ENCODE measurements at places on chromosomes 2 and 18.

DNA sequence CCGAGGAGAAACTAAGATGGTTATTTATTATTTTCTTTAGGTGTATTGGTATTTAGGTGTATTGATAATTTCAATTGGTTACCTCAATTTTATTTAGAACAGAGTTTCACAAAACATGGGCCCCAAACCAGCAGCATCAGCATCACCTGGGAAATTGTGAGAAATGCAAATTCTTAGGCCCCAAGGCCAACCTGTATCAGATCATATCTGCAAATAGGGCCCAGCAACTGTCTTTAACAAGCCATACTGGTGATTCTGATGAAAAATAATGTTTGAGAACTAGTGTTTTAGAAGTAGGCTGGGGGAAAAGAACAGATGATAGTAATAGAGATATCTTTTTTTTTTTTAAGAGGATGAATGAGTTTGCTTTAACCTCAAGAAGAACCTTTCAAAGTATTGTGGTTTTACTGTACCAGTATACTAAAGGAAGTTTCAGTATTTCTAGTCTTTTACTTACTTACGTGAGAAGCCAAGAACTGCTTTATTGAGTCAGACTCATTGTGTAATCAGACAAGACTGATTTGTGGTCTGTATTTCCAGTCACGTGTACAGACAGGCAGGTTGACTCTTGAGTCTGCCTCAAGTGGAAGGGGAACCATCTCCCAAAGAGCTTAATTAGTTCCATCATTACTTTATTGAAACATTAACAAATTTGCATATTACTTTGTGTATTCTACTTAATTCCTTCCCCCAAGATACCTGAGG, 60.4 kb upstream of the GAREM1 start:
- DNase-seq: no peak

DNA sequence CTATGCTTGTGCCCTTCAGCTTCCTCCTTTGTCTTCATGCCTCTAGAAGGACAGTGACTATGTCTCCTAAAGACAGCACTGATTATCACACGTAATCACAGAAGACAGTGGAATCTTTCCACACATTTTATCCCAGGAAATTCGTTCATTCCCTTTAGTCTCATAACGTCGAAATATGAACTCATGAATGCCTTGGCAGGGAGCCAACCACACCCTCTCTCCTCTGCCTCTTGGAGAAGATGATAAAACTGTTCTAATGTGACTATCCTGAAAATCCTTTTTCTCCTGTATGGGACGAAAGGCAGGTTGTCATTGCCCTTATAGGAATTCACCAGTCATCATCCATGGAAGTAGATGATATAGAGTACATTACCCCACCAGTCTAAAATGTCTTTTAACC, 726.6 kb upstream of the FANCL start:
- no peak for DNase-seq

DNA sequence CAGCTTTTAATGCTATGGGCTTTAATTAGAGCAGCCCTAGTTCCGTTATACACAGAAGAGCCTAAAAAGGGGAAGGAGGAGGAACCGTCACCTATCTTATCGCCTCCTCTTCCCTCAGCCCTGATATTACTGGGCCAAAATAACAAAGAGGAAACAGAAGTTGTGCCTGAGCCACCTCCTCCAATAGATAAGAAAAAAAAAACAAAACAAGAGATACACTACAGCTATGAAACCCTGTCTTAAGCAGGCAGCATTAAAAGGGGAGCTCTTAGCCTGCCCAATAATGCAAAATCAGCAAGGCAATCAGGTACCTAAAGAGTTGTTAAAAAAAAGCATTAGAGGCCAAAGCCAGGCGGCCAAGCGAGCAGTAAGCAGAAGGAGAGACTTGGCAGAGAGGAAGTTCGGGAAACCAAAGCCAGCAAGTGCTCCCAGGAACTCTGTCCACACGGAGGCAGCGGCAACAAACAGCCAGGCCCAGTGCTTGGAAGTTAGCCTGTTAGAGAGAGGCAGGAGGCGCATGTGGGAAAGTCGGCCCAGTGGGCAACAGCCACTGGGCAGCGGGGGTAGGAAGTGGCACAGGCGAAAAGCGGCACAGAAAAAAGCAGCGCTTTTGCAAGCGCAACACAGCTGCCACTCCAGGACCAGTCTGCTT, 41.8 kb upstream of the PDK1 start:
- no peak for DNase-seq

DNA sequence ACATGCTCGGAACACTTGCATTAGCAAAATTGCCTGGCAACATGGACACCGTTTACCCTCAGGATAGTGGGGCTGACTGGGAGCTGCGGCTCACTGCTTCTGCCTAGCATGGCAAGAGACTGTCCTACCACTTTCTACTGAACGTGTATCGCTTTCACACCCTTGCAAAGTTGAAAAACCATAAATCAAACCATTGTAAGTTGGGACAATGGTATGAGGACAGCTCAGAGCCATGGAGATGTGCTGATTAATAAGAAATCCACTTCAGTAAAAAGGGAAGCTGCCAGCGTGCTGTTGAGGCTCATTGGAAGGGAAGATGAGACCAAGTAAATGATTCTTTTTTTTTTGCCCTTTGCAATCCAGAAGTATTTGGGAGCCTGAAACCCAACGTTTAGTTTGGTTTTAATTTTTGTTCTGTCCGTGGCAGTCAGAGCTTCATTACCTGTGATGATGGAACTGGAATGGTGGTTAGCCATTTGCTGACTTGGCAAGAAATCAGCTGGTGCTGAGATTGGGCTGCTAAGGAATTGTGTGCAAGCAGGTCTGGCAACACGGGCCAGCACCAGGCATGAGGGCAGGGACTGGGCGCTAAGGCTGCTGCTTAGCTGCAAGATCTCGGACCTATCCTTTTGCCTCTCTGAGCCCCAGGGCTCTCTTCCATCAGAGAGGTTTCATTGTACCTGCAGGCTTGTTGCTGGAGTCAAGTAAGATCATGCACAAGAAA, 75.5 kb upstream of the HS6ST1 start:
- DNase-seq: no peak

DNA sequence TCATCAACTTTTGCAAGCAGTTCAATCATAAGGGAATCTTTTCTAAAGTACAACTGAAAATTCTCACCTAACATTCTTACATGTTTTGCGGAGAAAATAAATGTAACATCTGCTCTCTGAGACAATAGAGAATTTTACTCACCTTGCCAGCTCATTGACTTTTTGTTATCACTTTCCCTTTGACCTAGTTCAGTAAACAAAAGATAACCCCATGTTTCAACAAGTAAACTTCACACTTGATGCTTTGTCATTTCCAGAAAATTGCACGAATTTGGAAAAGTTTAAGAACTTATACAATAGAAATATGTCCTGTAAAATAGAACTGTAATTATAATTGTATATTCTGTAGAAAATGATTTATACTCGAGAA, 1110.0 kb upstream of the ACVR2A start:
- DNase-seq: no peak
